Stimulated activated CD4-positive, alpha-beta T cell treated with anti-CD3 and anti-CD28 coated beads, Interleukin-4, amount 100 ng/mL, for 4 hours (primary cell): ENCODE measurements at places on chromosomes 2 and 18.

- no peak for DNase-seq
Measured at GRCh38 chr2:85893428-85894258, 4.9 kb upstream of the ST3GAL5 start.

- peak; percentile 19 for DNase-seq
Measured at GRCh38 chr2:203719456-203720410, 13.3 kb downstream of the CD28 start.

DNA sequence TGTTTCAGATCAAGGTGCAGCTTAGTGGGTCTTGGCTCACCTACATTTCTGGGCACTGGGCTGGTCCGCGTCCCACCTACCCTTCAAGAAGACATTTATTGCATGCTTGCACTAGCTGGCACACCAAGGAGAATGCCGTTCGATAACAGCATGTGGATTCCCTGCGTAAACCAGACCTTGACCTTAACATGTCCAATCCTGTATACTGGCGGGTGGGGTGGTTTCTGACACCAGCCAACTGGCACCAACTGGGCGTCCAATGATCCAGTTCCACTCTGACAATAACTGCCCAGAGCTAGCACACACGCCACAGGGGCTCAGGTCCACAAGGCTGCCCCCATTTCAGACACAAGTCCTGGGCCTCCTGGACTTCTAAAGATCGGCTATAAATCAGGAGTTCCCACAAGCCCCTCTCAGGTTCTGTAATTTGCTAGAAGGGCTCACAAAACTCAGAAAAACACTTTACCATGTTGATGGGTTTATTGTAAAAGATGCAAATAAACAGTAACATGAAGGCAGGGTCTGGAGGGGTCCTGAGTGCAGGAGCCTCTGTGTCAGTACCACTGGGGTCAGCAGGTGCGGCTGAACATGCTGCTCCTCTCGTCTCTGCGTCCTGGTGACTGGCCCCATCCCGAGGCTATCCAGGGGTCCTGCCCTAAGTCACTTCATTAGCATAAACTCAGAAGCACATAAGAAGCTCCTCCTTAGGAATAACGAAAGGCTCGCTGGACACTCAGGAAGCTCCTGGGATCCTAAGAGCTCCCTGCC is 161.8 kb downstream of the HDAC4 start:
- DNase-seq, result no peak

DNA sequence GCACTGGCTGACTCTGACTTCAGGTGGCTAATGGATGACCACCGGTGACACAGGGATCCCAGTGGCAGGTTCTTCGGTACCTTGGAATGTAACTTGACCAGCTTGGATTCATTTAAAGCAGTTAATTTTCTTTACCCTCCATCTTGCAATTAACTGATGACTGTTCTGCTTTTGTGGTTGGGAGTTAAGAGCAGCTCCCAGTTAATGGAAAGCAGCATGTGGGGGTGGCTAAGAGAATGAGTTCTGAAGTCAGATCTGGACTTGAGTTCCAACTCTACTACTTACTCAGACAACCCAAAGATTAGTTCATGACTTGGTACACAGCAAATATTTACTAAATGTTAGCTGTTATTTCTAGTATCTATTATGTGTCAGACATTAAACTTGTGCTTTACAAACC is 58.5 kb downstream of the FAM228A start:
- no peak for DNase-seq

GRCh38 chr18:40897884-40898283 is 1057.2 kb upstream of the PIK3C3 start:
- DNase-seq, result no peak
